ENCODE measurements at places on chromosomes 5 and 9. TPM values are rescaled to one million over a fixed set of nuclear protein-coding genes. Genes with fewer than 3 reads are reported as not detected.

ANKRD18A gene
- 0.58 TPM for total RNA-seq

UBE2R2 gene
- 38.6 TPM for total RNA-seq

FCN2 gene
- total RNA-seq = not detected

FOXD4 gene
- 0.42 TPM for total RNA-seq

LCN1 gene
- not detected for total RNA-seq

ENHO gene
- not detected for total RNA-seq

SGCD gene
- 38.6 TPM for total RNA-seq

CYSRT1 gene
- 0.33 TPM for total RNA-seq

PKD2L2 gene
- total RNA-seq = not detected

TBC1D9B gene
- total RNA-seq = 94.6 TPM

PTPA gene
- 91.9 TPM for total RNA-seq

EGFL7 gene
- 134 TPM for total RNA-seq

ACSL6 gene
- 1.7 TPM for total RNA-seq

SPTLC1 gene
- total RNA-seq = 57.8 TPM

CCL21 gene
- total RNA-seq = 271 TPM

DMGDH gene
- 7.4 TPM for total RNA-seq

FOXD4L3 gene
- not detected for total RNA-seq

IL9 gene
- total RNA-seq = not detected

RANBP17 gene
- total RNA-seq = 18.8 TPM

GRCh38 chr9:133731876-133732638 lies 6.1 kb downstream of the SARDH start:
- DNase-seq = no peak

DNA sequence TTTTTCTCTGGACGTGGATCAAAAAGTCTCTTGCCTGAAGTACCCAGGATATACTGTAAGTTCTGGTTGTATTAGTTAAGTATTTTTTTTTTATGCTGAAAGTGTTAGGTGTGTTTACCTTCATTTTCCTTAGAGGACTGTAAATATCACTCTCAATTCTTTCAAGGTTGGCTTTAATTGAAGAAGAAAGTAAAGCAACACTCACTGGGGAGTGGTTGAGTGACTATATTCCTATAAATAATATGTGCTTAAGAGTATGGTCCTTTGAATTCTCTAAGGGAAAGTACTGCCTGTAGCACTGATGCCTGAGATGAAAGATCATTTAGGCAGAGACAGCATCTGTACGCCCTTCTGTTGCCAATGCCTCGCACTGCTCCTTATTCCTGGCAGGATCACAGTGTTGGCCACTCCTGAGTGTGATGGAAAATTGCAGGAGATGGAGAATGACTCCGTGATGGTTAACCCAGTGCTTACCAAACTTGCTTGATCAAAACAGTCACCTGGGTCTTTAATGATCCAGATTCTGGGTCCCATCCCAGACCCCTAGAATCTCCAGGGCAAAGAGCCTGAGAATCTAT lies 182.0 kb upstream of the MPDZ start:
- DNase-seq = no peak

- DNase-seq = no peak
Observed at GRCh38 chr5:38400365-38400764, 142.0 kb downstream of the EGFLAM start.

- no peak for DNase-seq
Observed at GRCh38 chr5:124462751-124463150, 283.7 kb downstream of the ZNF608 start.

DNA sequence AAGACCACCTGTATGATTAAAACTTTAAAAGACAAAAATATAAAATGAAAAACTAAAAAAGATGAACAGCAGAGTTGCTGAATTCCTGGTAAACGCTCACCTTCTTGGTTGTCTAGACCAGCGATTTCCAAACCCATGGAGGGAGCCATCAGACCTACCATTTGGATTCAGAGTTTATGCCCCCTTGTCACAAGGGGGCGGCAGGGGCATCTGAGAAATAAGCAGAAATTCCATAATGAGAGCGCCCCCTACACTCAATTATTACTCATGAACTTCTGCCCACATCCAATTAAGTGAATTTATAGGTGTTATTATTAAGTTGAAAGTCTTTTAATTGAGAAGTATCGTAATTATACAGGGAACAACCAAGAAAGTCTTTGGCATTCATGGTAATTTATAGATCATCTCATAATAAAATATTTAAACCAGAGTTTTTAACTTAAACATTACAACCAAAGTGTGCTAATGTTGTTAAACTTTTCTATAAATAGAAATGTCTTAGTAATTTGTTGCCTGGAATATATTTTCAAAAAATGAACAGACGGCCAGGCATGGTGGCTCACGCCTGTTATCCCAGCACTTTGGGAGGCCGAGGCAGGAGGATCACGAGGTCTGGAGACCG lies 35.2 kb upstream of the SPATA31C2 start:
- DNase-seq = no peak

DNA sequence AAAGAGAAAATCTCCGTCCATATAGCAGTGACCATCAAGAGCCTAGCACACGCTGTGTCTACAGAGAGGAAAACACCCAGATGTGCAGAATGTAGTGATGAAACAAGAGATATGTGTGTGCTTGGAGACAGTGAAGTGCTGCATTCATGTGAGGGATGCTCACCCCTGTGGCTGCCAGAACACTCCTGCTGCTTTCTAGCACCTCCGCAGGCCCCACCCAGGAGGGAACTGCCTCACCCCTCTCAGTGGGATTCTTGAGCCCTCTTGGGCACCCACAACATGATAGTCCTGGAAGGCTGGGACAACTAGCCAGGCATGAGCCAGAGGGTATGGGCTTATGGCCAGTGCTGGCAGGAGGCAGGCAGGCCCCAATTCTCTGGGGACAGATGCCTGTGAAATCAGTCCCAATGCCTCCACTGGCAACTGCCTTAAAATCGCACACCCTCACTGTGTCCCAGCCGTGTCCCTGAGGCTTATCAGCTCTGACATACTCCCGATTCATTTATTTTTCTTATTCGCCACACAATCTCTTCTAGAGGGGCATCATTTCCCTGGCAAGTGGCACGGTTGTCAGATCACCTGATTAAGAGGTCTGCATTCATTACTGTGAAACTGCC lies 73.2 kb upstream of the FSTL4 start:
- no peak for DNase-seq

- no peak for DNase-seq
Observed at GRCh38 chr9:96612966-96613589, 6.6 kb downstream of the CDC14B start.

GRCh38 chr5:177966009-177966838 lies 29.8 kb downstream of the PROP1 start:
- DNase-seq = peak; percentile 78

DNA sequence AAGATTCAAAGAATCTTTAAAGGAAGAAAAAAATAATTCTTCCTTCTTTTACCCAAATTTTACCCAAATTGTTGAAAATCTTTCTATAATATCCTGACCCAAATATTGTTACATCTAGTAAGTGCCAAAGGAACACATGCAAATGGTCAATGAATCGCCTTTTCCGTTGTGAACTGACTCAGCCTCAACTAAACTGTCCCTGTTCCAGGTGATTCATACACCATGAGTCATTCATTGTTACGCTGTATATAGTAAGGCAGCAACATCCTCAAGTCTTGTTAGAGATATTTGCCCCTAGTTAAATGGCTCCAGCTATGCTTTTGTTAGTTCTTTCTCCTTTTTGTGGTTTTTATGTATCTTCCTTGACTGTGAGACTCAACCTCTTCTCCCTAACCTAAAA lies 9.7 kb downstream of the PTGER4 start:
- DNase-seq = no peak

GRCh38 chr9:80157561-80157983 lies 585.8 kb downstream of the TLE4 start:
- no peak for DNase-seq

DNA sequence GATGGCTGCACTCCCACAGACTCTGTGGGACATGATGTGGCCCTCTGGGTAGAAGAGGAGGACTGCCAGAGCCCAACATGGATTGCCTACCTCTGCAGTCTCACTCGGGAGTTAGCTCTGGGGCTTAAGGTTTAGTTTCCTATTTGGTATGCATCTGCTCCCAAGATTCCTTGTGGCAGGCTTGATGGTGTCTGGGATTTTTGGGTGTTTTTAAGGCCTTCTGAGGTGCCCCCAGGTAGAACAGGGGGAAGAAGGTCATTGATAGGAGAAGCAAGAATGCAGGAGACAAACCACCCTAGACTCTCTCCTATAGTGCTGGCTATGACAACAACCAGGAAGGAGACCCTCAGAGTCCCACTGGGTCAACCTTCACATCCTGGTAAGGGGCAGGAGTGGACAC lies 46.7 kb upstream of the CXCL14 start:
- DNase-seq = peak; percentile 70

- no peak for DNase-seq
Observed at GRCh38 chr9:89804766-89805531, 200.1 kb downstream of the GADD45G start.

GRCh38 chr5:171755354-171755821 lies 30.2 kb upstream of the SMIM23 start:
- peak; percentile 78 for DNase-seq

GRCh38 chr5:158979749-158980521 lies 119.8 kb downstream of the EBF1 start:
- DNase-seq = no peak

DNA sequence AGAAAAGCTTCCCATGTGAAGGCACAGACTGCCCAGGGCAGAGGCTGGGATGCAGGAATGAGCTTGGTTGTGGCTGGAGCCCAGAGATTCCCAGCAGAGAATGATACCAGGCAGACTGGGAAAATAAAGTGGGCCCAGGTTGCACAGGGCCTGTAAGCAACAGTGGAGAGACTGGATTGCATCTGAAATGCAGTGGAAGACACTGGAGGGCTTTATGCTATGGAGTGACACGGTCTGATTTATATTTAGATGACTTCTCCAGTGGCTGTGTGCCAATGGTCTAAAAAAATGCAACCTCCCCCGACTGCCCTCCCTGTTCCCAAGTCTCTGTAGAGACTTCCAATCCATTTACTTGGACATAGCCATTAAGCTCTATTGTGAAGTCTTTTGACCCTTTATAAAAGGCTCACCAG lies 951.1 kb upstream of the DMAC1 start:
- no peak for DNase-seq

- DNase-seq = no peak
Observed at GRCh38 chr9:127136081-127136879, 13.8 kb upstream of the ANGPTL2 start.

DNA sequence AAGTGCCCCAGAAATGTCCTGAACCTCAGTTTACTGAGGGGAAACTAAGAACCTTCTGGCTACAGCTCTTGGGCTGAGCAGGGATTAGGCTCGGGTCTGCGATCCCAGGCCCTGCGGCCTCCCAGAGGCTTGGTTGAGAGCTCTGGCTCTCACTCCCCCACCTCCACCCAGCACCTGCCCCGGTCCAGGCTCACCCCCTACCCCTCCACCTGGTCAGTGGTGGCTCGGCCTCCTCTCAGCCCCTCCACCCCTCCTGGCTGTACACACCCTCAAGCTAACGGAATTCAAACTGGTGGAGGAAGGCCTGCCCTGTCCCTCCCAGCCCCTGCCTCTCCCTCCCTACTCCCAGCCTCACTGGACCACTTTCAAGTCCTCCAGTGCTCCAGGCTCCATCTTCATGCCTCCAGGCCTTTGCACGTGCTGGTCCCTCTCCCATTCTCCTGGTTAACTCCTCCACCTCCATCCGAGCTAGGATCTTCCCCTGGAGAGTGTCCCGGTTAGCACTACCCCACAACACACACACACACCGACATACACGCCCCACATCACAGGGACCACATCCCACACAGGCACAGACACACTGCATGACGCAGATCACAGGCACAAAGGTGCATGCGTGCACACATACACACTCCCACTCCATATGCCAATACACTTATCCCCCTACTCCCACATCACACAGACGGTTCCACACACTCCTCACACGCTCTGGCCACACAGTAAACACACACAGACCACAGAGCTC lies 130.9 kb downstream of the C9orf50 start:
- no peak for DNase-seq

GRCh38 chr9:26809795-26810194 lies 82.8 kb downstream of the CAAP1 start:
- no peak for DNase-seq

DNA sequence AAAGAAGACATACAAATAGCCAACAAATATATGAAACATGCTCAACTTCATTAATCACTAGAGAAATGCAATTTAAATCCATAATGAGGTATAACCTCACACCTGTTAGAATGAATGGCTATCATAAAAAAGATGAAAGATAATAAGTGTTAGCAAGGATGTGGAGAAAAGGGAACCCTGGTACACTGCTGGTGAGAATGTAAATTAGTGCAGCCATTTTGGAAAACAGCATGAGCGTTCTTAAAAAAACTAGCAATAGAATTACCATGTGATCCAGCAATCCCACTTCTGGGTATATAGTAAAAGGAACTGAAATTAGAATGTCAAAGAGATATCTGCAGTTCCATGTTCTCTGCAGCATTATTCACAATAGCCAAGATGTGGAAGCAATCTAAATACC lies 64.2 kb upstream of the CEP78 start:
- no peak for DNase-seq

- DNase-seq = no peak
Observed at GRCh38 chr5:36908544-36909260, 32.1 kb downstream of the NIPBL start.

DNA sequence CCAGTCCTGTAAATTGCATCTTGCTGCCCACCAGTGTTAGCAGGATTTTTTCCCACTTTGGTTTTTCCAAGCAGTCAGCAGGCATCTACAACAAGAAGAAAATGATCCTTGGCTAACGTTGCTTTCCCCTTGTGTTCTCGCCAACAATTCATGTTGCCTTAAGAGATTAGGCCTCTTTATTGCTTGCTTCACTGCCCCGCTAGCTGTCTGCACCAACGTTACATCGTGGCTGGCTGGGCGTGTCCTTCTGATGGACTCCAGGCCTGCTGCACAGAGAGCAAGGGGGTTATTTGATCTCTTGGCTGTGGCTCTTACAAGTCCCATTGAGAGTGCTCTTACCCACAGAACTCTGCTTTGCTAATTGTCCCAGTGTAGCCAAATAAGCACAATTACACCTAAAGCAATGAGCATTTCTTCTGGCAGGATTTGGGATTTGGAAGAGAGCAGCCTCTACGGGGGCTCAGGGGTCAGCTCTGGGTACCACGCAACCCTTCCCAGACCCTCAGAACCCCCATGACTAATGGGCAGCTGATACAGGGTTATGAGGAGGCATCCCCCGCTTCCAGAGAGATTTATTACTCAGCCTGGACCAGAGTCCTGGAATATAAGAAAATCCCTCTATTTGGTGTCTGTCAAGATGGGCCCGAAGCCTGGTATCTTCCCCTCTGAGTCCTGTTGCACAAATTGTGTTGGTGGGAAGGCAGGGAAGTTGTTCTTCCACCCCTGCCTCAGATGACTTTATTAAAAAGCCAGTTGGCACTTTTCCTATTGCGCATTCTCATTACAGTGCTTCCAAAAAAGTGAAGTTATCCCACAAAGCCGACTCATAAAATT lies 17.6 kb downstream of the DCANP1 start:
- DNase-seq = no peak

GRCh38 chr5:127170918-127171600 lies 97.8 kb upstream of the C5orf63 start:
- DNase-seq = no peak

- no peak for DNase-seq
Observed at GRCh38 chr9:121294151-121294743, 26.3 kb downstream of the GSN start.

Measured in esophagus muscularis mucosa (tissue), 4 donors.